ENCODE measurements at places on chromosomes 12 and 14.

- DNase-seq, result no peak
Measured at GRCh38 chr12:120978296-120979219, at the start of gene HNF1A. Gene HNF1A (plus strand): TSS chr12:120978543. CDS start chr12:120978769, 226 bp downstream.

DNA sequence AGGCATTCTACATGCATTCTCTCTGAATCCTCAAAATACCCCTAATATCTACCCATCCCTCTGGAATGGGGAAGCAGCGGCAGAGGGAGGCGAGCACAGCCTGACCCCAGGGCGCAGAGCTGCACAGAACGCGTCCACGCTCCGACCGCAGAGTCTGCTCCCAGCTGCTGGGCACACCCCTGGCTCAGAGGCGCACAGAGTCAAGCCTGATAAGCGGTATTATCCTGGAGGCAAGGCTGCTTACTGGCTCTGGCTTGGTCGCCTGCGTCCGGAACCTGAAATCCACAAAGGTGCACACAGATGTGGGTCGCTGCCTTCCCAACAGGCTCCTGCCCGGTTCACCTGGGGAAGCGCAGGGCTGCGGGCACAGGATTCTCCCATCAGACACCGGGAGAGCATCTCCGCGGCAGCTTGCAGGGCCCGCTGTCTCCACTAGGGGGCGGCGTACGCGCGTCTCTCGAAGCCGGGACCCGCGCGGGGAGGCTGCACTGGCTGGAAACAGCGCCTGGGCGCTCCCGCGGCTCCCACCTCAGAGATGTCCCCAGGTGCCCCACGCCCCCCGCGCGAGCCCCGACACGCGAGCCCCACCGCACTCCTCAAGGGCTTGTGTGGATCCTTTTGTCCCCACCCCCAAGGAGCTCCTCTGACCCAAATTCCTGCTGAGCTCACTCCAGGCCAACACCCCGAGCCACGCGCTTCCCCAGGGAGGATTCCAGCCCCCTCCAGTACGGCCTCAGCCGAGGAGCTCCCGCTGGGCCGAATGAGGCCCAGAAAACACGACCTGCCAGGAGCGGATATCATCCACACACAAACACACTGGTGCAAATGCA lies 120.1 kb upstream of the FZD10 start:
- no peak for DNase-seq

GRCh38 chr12:132729541-132730320 lies 19.1 kb downstream of the PGAM5 start:
- no peak for DNase-seq

GRCh38 chr14:54597795-54598443 lies 31.0 kb downstream of the SAMD4A start:
- DNase-seq, result no peak

DNA sequence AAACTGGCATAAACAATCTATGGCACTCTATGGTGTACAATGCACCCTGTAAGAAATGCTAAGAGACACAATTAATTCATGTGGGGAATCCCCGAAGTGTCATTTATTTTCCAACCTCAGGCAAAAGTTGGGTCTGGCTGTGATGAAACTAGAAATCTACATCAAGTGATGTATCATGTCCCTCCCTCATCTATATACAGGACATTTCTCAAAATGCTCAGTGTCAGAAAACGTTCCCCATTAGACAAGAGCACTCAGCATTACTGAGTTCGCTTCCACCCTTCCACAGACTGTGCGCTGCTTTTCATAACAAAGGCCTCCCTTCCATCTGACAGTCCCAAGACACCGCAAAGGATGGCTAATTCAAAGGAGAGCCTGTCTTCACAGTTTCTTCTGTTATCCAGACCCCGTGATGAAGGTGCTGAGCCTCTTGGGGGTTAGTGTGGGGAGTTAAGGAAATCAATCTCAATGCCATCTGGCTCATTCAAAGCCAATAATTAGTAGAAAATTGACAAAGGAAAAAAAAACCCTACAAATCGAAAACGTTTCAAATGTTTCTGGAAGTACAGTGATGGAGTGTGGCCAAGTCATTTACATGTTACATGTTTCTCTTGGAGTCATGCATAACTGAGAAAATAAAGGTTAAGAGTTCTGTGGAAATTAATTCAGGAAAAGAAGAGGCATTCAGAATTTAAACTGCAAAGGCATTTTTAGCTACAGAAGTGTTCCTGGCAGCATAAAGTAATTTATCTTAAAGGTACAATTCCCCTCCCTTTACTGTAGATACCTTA lies 7.5 kb downstream of the CCDC88C start:
- DNase-seq, result no peak

DNA sequence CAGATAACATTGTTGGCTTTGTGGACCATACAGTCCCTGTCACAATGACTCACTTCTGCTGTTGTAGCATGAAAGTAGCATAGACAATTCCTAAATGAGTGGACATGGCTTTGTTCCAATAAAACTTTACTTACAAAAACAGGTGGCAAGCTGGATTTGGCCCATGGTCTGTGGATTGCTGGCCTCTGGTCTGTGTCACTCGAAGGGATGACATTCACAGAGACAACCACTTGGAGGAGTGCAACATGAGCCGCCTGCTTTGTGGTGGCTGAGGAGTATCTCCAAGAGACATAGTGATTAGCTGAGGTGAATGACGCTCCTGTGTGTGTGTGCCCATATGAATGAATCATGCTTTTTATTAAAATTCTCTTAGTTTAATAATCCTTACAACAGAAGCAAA lies 81.3 kb upstream of the NRXN3 start:
- no peak for DNase-seq

DNA sequence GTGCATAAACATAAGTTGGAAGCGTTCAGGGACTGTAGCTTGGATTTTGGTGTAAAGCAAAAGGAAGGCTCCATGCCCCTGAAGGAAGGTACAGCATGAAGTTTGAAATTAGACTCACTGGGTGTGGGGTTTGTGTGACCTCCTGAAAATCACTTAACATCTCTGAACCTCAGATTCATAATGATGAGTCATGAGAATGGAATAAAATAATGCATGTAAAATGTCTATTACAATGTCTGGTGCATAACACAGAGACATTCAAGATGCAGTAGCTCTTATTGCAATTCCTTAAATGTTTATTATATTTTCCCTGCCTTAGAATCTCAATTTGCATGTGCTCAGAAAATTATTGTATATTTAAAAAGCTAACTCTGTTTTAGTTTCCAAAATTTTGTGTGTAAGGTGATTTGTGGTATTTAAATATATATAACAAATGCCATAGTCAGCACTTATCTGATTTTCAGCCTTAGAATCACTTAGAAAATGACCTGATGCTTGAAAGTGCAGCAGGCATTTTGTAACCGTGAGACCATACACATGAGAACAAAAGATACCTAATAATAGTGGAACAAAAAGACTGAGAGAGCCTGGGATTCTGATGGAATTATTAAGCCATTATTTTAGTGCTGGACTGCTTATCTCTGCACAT lies 66.3 kb downstream of the E2F7 start:
- no peak for DNase-seq

GRCh38 chr12:14325716-14326343 lies 39.7 kb upstream of the ATF7IP start:
- DNase-seq, result no peak

DNA sequence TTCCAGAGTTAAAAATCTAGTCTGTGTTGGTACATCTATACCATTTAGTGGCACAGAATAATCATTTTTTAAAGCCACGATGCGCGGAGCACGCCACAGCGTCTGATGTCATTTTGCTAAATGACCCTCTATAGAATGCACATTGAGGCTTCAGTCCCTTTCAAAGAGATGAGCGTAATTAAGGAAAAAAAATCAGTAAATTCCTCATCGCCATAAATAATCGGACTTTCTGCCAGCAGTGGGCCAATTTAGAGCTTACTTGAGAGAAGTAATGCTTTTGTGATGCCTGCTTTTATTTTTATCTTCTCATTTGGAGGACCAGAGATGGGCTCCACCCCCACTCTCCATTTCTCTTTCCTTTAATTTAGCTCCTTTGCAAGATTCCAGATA lies 4.0 kb downstream of the ASCL1 start:
- no peak for DNase-seq

- no peak for DNase-seq
Measured at GRCh38 chr14:72582582-72582981, 311.3 kb downstream of the DPF3 start.

DNA sequence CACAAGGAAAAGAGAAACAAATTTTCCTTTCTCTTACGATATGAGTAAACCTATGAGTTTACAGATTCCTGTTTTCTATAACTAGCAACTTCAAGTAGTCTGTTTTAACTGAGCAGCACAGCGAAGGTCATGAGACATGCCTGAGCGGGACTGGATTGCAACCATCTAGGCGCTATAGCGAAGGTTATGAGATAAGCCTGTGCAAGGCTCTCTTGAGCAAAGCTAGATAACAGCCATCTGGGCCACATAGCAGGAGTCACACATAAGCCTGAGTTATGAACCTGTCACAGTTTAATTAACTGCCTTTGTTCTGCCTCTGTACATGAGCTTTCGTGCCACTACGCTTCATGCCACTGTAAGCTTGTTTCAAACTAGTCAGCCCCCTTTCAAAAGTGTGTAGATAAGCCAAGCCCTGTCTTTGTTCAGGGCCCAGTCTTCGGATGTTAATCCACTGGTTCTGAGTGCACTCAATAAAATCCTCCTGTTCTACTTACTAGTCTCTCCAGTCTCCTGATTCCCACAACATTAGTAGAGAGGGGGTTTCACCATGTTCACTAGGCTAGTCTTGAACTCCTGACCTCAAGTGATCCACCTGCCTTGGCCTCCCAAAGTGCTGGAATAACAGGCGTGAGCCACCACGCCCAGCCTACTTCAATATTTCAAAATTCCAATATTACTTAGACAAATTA lies 47.1 kb downstream of the SEC23A start:
- DNase-seq, result no peak

DNA sequence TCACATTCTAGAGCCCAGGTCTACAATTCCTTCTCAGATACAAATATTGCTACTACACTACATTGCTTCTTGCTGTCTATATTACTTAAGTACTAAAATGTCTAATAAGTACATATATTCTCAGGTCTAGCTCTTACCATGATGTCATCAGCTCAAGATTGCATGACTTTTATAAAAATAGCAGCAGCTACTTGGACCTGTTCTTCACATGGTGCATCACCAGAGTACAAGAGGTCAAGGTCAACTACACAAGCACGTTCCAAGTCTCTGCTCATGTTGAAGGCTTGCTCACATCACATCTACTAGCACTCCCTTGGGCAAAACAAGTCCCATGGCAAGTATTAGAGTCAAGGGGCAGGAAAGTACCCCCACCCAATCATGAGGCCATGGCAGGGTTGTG lies 465.6 kb downstream of the MED13L start:
- DNase-seq, result no peak

DNA sequence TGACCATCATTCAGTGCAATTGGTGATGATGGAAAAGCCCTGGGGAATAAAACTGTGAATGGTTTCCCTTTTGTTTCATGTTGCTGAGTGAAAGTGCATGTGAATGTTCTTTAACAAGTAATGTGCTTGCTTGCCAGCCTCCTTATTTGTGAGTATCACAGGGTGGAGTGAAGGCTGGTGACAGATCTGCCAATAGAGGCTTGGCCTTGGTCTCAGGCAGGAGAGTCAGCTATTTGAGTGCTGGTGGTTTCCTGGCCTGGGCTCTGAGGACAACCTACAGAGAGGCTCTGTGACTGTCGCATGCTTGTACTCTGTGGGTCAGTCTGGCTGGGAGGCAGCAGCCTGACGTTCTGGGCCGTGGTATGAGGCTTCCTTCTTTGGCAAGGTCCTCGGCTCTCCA lies 20.7 kb downstream of the KRT85 start:
- no peak for DNase-seq

- no peak for DNase-seq
Measured at GRCh38 chr12:46266869-46267574, 1.8 kb downstream of the SLC38A1 start.

- DNase-seq, result no peak
Measured at GRCh38 chr14:72503271-72503670, 390.6 kb downstream of the DPF3 start.

- no peak for DNase-seq
Measured at GRCh38 chr12:78977304-78977867, 112.8 kb downstream of the SYT1 start.

DNA sequence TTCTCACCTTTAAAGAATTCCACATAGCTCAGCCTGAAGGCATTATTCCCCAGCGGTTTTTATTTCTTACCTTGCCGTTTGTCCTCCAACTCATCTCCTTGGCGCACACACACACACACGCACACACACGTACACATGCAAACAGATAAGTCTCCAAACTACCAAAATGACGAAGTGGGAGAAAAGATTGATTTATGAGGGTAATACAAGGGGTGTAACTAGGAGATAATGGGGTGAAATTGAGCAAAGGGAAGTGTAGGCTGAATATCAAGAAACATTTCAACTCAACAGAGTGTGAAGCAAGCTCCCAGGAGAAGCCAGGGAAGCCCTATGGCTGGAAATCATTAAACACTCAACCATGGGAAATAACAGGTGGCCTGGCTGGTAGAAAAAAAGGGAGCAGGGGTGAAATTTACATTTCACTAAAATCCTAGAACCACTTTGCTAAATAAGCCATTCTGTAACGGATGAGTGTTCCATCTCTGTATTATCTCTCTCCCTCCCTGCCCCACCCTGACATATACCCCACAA lies 41.0 kb downstream of the GRIN2B start:
- no peak for DNase-seq

DNA sequence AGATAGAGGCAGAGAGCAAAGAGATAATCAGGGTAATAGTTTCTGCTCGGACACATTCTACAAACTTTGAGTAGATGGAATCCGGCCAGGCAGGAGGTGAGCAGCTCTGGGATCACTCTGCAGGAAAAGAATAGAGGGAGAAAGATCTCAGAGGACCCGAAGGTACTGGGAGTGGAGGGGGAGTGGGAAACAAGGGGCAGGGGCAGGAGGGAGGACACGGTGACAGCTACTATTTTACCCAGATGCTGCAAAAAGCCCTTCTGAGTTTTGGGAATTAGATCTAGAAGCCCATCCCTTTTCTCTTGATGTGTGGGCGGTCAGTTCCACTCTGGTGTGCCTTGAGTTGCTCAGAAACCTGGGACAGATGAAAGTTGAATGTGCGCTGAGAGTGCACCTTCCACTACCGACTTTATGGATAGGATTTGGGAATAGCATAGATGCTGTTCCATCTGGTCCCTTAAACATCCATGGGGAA lies 556 bp downstream of the GPRC5A start:
- no peak for DNase-seq

- DNase-seq, result no peak
Measured at GRCh38 chr12:128994856-128995255, 141.6 kb downstream of the GLT1D1 start.

DNA sequence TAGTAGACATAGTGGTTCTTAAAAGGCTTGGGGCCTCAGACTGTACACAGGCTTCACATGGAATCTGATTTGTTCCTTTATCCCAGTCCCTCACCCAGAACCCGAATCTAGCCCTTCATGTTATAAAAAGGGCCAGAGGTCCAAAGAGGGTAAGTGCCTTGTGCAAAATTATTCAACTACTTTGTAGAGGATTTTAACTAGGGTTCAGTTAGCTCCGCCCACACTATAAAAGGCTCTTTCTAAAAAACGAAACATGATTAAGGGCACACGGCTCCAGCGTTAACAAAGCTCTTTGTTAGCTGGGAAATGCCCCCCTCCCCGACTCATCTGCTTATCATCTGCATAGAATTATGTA lies 3.2 kb upstream of the SOCS2 start:
- DNase-seq, result no peak
